ENCODE measurements at places on chromosomes 12 and 14.

DNA sequence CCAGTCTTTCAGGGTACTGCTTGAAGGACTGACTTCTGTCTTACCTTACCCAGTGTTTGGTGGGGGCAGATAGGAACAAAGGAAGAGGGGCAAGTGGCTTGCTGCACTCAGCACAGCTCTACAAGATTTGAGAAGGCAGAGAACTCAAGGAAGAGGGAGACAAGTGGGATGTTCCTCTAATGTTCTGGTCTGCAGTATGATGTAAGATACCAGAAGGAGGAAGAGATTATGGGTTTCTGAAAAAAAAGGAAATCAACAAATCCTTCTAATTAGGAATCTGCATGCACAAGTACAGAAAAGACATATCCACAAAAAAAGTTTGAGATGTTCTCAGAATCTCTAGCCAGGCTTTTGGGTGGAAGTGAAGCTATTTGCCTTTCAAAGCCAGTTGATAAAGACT is 37.1 kb downstream of the USP15 start:
- no peak for DNase-seq

- no peak for DNase-seq
These were observed 9.4 kb downstream of the SFSWAP start for GRCh38 chr12:131720241-131720640.

DNA sequence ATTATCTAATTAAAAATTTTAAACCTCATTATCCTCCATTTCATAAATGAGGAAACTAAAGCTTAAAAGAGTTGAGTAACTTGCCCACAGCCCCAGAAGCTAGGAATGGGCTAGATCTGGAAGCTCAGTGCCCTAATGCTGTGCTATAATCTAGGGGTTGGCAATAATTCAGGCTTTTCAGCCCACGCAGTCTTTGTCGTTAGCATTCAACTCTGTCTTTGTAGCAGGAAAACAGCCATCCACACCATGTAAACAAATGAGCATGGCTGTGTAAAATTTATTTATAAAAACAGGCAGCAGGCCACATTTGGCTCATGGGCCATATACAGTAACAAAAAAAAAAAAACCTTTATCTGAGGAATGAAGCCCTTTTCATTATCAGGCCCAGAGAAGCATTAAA is 92.4 kb upstream of the OVCH1 start:
- no peak for DNase-seq

DNA sequence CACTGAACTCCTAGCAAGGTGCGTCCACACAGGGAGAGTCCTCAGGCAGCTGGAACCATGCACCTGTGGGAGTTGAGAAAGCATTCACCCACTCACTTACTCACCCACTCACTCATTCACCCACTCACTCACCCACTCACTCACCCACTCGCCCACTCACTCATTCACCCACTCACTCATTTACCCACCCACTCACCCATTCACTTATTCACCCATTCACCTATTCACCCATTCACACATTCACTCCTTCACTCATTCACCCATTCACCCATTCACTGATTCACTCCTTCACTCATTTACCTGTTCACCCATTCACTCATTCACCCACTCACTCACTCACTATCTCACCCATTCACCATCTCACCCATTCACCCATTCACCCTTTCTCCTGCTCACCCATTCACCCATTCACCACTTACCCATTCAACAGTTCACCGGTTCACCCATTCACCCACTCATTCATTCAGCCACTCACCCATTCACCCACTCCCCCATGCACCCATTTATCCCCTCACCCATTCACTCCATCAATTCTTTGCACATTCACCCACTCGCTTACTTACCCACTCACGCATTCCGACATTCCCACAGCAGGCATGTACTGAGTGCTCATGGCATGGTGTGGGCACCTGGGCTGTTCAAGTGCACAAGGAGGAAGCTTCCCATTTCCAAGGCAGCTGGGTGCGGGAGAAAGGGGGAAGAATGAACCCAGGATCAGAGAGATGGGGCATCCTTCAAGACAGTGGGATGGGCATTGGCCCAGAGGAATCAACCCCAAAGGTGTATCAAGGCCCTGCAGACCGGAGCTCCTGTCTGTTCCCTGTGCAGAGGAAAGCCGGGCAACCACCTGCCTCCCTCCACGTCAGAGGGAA is 135.2 kb upstream of the C14orf180 start:
- DNase-seq: no peak

GRCh38 chr14:91367173-91368171 is 50.1 kb downstream of the CCDC88C start:
- DNase-seq: peak; percentile 51

DNA sequence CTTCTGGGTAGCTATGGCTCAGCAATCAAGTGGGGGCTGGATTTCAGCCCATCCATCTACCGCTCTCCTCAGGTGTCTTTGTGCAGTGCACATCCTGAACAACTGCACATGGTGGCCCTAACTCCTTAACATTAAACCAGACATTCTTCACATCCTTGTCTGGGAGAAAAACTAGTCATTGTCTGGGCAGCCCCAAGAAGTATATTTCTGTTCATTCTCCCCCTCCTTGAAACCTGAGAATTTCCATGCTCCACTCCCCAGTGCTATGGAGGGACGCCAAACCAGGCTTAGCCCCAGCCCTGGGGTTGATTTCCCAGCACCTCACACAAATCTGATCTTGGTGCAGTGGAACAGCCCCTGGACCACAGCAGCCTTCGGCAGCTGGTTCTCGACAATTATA is 13.4 kb downstream of the MYL2 start:
- no peak for DNase-seq

DNA sequence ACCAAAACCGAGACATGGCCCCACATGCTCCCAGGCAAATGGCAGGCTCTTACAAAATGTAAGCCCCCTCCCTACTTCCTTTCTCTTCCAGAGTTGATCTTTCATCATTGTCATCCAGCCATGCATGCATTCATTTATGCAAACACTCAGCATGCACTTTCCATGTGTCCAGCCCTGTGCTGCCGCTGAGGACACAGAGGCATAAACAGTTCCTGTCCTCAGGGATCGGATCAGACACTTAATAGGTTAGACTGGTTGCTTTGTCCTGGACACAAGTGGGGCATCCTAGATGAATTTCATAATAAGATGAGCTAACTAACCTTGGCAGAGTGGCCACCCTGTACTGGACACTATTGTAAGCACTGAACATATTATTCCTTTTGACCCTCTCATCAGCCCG is 23.1 kb downstream of the PRIMA1 start:
- DNase-seq: no peak

- DNase-seq: no peak
These were observed 233.1 kb downstream of the PTPRO start for GRCh38 chr12:15555446-15555845.

GRCh38 chr12:125434936-125435443 is 369.8 kb downstream of the AACS start:
- DNase-seq: no peak
